Stimulated activated CD8-positive, alpha-beta memory T cell treated with anti-CD3 and anti-CD28 coated beads, Interleukin-15, amount 100 ng/mL, for 48 hours (primary cell): ENCODE measurements at places on chromosomes 6 and 20.

GRCh38 chr20:23826541-23827021, at the start of gene CST2:
CST2 (minus strand) TSS chr20:23826729; CDS start chr20:23826660, 69 bp downstream.
- no peak for DNase-seq

GRCh38 chr6:43724914-43725642, 37.5 kb upstream of the MRPS18A start:
- peak; percentile 72 for DNase-seq

DNA sequence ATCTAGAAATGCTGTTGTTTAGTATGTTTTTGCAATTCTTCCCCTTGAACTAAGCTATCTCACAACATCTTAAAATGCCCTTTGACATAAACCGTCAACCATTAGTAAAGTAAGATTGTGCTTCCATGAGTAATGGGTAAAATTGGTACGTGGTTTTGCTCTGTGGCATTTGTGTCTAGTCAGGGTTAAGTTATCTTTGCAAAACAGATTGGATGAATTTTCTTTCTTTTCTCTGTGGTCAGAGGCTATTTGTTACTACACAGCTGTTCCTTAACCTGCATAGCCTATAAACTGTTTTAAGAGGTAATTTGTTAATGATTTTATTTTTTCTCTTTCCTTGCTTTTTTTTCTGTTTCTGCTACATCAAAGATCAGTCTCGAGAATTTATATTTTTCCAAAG, 75.4 kb downstream of the RPP40 start:
- no peak for DNase-seq

- no peak for DNase-seq
Measured at GRCh38 chr20:24636626-24637025, 167.2 kb downstream of the SYNDIG1 start.

GRCh38 chr20:62704341-62704948, 4.2 kb upstream of the NTSR1 start:
- DNase-seq = no peak
